Aorta (tissue), 5 donors: ENCODE measurements at places on chromosomes 11 and 22.

DNA sequence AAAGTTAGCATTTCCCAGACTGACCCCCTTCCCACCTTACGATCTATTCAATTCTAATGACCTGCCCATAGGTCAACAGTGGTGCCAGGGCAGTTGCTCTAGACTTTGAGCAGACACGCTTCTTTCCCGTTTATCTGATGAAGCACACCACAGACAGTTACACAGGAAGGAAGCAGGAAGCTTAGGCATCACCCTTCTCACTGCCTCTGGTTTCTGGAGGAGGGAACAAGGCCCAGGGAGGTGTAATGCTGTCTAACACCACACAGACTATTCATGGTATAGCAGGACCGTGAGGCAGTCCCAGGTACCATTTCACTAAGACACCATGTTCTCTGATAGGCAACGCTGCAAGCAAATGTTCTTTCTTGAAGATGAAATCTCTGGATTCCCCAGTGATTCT, 279.4 kb downstream of the NTM start:
- no peak for DNase-seq

DNA sequence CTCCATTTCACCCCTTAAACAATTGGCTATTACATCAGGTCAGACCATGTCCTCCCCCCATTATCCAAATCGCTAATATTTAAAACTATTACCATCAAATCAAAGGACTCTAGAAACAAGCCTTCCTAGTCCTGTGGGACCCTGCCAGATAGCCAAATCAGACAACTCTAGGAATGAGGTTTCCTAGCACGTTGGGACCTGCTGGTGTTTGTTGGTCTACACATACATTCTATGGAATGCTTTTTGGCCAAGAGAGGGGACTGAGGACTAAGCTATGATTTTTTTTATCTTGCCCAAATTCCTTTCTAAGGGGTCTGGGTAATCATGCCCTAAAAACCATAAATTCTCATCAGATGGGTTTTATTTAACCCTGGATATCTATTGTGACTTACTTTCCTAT, 14.1 kb upstream of the SELENOH start:
- no peak for DNase-seq

DNA sequence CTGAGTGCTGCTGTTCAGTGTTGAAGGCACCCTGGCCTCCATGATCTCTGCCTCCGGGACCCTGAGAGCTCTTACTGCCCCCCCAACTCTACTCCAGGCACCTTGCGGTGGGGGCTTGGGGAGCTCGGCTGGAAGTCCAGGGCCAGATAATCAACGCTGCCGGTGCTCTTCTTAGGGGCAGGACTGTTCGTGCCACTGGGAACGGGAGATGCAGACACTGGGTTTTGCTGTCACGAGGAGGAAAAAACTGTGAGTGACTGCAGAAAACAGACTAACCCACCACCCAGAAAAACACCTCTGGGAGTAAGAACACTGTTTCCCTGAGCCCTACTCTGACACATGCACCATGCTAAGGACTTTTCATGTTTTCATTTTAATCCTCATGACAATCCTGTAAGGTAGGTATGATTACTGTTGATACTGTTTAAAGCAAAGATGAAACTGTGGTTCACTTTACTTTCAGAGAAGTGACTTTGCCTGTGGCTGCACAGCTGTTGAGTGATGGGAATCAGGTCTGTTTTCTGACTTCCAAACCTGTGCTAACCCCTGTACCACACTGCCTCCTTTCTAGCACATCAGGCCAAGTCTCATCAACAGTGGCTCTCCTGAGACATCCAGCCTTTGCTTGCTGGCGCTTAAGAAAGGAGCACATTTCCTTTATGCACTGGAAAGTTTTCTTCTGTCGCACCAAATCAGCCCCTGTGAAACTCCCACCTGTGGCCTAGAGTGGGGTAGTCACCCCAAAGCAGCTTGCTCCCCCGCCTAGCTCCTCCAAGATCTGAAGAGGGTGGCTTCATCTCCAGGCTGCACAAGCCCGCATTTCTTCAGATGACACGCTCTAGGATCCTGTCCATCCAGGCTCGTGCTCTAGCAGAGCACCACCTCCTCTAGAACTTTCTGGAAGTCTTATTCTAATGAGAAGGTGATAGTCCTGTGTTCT, 31.8 kb downstream of the USP35 start:
- no peak for DNase-seq

GRCh38 chr11:133541720-133542095, 9.4 kb upstream of the OPCML start:
- DNase-seq = no peak

GRCh38 chr11:109241988-109242536, 179.9 kb upstream of the C11orf87 start:
- DNase-seq = no peak

GRCh38 chr11:45801723-45802315, 3.1 kb upstream of the SLC35C1 start:
- DNase-seq = no peak

DNA sequence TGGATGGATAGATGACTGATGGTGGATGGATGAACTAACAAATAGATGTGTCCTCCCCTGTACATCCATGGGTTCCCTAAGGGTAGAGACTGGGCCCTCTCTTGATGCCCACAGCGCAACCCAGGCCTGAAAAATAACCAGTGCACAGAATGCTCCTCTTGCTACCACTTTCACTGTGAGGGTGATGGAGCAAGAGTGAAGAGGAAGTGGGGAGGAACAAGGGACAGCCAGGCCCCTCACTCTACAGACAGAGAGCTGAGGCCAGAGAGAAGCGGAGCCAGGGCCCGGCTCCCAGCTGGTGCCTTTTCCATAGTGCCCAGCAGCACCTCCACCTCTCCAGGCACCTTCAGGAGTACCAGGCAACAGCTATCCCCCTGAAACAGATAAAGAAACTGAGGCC, 67.7 kb downstream of the THAP12 start:
- no peak for DNase-seq

DNA sequence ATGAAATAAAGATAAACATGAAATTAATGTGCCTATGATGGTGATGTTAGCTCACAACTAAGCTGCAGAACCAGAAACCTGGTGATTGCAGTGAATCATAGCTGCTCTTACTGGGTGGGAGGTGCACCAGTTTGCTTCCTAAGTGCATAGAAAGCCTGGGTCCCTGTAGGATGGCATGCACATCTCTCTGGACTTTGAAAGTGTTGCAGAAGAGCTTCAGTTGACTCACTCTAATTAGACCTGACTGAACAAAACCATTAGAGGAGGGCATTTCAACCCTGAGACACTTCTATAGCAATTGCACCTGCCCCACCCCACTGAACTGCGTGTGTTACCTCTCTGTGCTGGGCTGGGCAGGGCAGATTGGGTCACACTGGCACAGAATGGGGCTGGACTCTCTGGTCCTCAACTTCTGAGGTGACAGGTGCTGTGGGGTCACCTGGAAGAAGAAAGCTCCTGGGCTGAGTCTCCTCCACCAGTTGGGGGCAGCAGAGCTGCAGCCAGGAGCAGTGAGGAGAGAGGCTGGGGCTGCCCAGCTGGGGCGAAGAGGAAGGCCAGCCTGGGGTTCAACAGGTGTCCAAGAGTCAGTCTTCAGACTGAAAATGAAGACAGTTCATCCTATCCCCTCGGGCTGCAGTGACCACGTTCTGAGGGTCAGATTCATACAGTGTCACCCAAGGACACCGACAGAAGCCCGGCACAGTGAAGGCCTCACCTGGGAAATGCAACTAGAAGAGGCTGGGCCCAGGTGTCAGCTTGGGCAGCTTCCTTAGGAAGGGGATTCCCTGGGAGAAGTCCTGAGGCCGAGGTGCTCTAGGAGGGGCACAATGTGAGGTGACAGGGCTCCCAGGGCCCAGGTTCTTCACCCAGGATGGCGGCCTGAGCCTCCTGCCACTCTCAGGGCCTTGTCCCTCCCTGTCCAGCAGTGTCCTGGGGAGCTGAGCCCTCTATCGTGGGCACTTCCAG, 58.1 kb downstream of the GGTLC2 start:
- DNase-seq = no peak

DNA sequence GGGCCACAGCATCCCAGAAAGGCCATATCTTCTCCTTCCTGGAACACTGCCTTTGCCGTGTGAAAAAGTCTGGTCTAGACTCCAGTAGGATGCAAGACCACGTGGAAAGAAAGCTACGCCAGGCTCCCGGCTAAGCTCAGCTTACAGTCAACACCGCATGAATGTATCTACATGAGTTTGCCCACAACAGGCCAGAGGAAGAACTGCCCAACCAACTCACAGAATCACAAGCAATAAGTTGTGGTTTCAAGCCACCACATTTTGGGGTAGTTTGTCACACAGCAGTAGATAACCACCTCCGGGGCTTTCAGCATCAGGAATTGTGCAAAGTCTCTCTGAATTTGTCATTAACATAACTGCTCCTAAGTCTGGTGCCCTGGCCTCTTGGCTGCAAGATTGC, 27.3 kb downstream of the HSPA8 start:
- no peak for DNase-seq

DNA sequence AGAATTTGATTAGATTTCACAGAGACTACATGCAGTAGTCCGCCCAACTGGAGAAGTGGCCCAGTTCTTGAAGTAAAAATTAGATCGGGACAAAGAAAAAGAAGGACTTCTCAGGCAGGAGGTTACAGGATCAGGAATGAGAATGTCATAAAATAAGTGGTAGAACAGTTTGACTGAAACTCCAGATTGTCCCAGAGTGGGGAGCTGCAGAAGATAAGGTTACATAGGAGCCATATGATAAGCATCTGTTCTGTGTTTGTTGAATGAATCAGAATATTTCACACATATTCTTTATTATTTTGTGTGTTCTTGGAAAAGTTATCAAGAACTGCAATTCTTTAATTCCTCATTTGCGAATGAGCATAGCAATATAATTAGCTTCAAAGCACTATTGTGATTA, 210.6 kb downstream of the AASDHPPT start:
- DNase-seq = no peak
